Stimulated activated CD4-positive, alpha-beta T cell treated with anti-CD3 and anti-CD28 coated beads, Interleukin-4, amount 100 ng/mL, for 48 hours (primary cell): ENCODE measurements at places on chromosomes 5 and 9.

DNA sequence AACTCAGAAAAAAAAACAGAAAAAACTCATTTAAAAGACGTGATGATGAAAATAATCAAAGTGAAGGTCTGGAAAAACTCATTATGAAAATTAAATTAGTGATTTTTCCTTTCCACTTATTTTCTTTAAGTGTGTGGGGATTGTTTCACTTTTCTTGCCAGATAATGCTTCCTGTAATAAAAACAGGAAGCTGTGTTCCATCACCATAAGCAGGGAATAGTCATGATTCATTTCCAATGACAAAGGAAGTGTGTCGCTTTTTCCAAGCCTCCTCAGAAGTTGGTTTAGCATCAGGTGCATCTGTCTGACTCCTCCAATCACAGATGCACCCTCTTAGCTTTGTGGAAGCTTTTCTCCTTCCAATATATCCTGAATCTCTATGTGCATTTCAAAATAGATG, 2068.7 kb downstream of the MAT2B start:
- DNase-seq: no peak

GRCh38 chr9:13716601-13717321, 437.3 kb upstream of the MPDZ start:
- DNase-seq: no peak

DNA sequence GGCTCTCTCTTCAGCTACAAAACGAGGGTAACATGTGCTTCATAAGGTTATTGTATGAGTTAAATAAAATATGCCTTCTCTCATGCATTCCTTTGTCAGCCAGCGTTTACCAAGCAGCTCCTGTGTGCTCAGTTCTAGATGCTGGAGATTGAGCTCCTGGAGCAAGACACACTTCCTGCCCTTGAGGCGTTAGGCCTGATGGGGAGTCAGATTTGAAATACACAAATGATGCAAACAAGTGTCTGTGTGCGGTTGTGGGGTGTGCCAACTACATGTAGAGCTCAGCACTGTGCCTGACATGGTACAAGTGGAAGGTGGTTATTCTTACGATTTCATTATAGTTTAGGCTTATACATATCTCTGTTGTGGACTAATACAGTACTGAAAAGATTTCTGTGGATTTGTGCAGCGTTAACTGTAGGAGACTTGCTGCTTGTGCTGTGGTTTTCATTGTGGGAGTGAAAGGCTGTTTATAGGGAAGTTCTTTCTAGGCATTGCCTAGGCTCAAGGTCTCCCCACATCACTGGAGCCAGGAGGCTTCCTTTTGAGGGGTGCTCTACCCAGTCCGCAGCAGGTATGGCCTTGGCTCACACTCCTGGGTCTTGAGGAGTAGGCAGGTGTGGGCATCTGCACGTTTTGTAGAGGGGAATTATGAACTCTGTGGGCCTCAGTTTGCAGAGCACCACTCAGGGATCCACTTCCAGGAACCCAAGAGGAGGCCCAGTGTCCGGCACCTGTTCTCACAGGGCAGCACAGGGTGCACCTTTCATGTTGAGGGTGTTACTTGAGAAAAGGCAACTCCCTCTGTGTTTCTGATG, 39.8 kb upstream of the ANGPTL2 start:
- no peak for DNase-seq

DNA sequence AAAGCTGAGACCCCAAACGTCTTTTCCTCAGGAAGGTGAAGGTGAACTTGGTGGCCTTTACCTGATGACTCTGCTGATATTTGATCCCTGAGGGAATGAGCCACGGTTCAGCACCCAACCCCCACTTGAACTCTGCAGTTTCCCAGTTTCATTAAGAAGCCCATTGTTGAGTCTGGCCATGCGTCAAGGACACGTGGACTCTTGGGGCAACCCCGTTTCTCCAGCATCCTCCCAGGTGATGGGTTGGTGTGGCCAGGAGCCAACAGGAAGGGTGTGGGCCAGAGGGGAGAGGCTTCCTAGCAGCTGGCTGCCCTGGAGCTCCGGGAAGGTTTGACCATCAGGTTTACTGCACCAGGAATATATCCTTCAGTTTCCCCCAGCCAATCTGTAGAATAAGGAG, 59.5 kb upstream of the GNE start:
- no peak for DNase-seq

- DNase-seq: no peak
Measured at GRCh38 chr5:112210430-112211005, 208.6 kb downstream of the EPB41L4A start.

DNA sequence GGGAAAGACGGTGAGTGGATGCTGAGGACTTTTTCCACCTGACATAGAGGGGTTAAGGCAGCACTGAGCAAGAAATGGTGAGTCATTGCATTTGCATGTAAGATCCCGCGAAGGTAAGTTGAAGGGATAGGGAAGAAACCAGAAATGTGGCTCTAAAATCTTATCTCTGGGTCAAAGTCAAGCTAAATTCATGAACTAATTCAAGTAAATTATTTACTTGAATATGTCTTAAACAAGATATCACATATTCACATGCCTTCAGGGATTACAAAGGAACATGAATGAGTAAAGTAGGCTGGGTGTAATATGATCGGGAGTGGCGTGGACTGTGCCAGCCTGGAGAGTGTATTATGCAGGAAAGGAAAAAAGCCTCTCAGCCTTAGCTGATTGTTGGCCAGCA, 74.4 kb upstream of the EQTN start:
- DNase-seq: no peak

GRCh38 chr9:80177949-80178480, 606.2 kb downstream of the TLE4 start:
- DNase-seq: no peak

- DNase-seq: no peak
Measured at GRCh38 chr9:87270221-87270847, 227.3 kb upstream of the DAPK1 start.

DNA sequence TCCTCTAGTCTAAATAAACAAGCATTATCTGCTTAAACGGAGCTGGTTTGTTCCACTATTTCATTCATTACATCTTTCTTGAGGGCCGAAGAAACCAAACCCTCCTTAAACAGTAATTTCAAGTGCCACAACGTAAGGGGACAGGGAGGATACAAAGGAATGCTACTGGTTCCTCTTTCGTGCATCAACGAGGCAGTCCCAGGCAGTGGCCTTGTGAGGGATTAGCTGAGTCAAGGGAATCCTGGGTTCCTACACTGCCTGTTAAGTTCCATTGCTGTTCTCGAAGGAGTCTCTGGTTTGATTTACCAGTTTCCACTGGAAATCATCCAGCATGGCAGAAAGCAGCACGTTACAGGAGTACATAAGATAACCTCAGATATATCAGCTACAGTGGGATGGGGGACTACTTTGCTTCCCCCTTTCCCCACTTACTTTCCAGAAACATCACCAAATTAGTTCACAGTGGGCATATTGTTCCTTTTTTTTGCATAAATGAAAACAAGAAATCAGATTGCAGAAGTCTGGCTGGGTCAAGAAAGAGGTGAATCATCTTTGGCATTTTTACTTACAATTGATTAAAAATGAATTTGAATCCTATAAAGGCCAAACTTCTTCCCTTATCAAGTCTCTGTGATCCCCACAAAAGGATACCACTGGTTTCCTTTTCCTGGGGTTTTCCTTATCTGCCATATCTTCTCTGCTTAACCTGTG, 2.5 kb upstream of the RANBP3L start:
- DNase-seq: no peak

GRCh38 chr5:144093868-144094267, 76.6 kb downstream of the YIPF5 start:
- DNase-seq: no peak

DNA sequence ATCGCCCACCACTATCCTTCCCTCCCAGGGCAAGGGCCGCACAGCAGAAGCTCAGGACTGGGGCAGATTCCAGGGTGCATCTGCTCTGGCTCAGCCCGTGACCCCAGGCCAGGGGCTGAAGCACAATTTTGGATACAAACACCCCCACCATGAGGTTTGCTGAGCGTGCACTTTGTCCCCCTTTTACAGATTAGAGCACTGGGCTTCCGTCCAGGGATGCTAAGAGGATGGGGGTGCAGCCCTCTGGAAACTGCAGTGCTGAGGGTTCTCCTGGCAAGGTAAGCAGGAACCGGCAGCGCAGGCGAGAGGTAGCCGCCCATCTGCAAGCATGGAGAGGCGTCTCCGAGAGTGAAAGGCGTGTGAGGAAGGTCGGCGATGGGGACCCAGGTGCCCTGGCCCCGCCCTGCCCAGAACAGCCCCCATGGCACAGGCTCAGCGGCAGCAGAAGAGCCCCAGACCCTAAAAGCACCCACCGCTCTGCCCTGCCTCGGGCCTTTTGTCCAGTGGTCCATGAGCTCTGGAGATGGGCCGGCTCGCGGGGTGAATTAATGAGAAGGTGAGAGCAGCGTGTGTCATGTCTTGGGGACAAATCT, 54.5 kb upstream of the OLFM1 start:
- DNase-seq: no peak
